Upper lobe of left lung (tissue), 6 donors: ENCODE measurements at places on chromosomes 6 and 20.

DNA sequence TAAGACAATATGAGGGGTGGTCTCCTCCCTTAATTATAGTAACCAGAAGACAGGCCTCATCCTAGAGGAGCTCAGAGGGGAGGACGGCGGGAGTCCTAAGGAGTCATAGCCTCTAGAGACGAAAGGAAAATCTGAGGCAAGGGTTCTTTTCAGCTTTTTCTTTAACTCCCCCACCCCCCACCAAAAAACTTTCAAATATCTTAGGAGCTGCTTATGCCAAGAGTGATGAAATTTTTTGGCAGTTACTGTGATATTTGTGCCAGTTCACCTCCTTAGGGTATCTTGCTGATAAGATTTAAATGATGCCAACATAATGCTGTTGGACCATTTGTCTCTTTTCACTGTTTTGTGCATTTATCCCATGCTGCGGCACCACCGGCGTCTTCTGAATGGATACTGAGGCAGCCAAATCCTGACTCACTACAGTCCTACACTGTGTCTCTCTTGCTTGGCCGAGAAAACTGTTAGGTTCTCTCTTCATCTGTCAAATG is 44.5 kb upstream of the DSE start:
- no peak for DNase-seq

DNA sequence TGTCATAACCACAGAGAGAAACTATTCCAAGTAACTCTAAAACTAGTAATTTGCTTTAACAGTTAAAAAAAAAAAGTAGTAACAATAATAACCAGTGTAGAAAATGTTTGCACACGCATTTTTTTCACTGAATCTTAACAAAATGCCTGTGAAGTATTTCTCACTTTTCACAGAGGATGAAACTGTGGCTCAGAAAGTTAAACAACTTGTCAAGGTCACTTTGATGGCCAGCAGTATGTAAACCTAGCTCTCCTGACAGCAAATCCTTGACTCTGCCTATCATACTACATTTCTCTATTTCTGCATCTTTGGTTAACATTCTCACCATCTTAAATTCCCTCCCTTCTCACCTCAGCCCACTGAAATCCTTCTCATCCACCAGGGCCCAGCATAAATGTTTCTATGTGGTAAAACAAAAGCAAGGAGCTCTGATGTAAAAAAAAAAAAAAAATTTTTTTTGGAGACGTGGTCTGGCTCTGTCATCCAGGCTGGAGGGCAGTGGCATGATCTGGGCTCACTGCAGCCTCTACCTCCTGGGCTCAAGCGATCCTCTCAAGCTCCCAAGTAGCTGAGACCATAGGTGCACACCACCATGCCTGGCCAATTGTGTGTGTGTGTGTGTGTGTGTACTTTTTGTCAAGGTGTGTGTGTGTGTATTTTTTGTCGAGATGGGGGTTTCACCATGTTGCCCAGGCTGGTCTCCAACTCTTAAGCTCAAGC is 26.1 kb upstream of the ZC3H12D start:
- DNase-seq, result no peak

- DNase-seq, result no peak
Measured at GRCh38 chr6:56856036-56856580, 98.8 kb upstream of the BEND6 start.

GRCh38 chr20:50366270-50367103 is 143.7 kb upstream of the PTPN1 start:
- DNase-seq, result no peak

DNA sequence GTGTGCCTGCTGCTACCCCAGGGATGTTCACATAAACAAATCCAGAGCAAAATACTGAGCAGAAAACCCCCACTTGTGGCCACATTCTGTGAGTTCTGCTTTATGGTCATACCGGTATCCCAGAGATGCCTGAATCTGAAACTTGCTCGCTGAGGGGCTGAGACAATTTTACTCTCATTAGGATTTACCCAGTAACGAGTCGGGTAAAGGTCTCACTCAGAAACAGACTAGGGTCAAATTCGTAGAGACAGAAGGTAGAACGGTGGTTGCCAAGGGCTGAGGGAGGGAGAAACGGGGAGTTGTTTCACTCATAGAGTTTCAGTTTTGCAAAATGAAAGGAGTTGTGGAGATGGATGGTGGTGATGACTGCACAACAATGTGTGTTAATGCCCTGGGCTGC is 45.4 kb upstream of the NKX2-2 start:
- no peak for DNase-seq

DNA sequence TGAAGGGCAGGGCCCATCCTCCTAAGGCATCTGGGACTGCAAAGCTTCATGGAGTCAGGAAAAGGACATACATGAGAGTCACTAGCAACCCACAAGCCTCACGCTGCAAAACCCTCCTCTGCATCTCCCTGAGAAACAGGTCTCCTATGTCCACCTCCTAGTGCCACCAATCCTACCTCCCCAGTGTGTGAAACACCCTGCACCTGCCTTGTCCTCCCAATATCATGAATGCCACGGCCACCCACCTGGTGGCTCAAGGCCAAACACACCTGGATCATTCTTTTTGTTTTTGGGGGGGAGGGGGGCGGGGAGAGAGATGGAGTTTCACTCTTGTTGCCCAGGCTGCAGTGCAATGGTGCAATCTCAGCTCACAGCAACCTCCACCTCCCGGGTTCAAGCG is 90.5 kb downstream of the ZMYND8 start:
- DNase-seq, result no peak

GRCh38 chr6:30883685-30884520 is at the start of gene DDR1:
Gene DDR1 (plus strand): TSS chr6:30884519. CDS start chr6:30888730, 4,211 bp downstream.
- peak; percentile 67 for DNase-seq

- peak; percentile 61 for DNase-seq
Measured at GRCh38 chr6:159098636-159099106, 53.9 kb upstream of the TAGAP start.

- DNase-seq, result no peak
Measured at GRCh38 chr20:20802328-20802727, 89.9 kb upstream of the RALGAPA2 start.

DNA sequence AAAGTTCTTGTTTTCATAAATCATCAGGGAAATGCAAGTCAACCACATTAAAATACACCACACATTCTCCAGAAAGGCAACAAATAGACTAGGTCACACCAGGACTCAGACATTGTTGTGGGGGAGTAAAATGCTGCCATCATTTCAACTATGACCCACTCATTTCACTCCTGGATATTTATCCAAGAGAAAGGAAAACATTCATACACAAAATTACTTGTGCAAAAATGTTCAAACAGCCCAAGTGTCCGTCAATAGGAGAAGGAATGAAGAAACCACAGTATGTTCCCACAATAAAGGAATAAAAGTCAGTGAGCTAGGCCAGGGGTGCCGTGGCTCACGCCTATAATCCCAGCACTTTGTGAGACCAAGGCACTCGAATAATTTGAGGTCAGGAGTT is 81.5 kb upstream of the QKI start:
- no peak for DNase-seq

DNA sequence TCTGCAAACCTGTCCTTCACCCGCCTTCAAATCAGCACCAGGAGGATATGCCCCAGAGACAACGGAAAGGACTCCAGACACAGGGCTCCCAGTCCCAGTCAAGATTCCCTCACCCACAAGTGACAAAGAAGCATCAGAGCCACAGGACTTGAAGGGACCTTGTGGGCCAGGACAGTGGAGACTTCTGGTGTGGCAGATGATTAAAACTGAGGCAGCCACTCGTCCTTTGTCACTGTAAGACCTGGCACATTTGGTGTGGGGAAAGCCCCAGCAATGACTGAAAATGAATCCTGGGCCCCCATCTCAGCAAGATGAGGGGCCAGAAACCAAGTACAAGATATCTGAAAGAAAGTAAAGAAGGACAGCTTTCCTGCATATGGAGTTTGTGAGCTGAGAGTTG is 15.6 kb upstream of the GMPR start:
- DNase-seq, result no peak

DNA sequence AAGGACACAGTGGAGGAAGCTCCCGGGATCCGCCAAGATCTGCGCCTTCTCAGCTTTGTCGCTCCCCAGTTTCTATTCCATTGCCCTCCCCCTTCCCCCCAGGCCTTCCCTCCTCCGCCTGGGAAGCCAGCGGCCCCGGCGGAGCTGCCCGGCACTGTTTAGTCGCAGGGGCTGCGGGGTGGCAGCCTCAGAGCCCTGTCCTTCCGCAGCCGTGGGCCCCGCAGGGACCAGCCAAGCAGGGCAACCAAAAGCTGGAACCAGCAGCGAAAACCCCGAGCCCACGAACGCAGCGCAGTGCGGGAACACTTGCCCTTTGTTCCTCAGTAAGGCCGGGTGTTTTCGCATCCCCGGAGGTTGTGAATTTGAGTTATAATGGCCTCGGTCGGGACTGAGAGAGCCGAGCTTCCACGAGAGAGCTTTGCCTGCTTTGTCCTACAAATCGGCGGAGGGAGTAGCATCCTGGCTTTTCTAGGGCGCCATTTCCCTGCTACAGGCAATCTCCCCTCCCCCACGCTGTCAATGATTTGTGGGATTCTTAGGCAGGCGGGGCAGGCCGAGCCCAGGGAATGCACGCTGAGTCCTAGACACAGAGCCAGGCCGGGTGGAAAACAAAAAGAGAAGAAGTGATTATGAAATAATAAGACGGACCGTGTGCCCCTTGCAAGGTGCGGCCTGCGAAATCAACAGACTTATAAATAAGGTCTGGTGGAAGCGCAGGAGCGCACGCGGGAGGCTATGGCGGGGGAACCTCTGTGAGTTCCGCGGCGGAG is 4.0 kb upstream of the TUBB2B start:
- peak; percentile 84 for DNase-seq

DNA sequence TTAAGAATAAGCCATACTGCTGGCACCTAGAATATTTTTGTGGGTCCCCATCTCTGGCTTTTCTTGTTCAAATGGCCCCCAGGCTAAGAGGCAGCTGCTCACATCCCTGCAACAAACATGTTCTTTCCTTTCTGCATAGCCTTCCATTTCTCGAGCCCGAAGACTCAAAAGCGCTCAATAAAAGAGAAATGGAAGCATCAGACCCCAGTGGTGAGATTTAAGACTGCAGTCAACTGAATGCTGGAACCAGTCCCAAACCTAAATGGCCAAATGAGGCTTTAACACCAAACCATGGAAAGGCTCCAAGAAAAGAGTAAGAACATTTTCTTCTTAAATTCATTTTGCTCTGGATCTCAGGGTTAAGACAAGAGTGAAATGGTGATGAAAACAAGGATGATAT is 122.1 kb upstream of the TRAF3IP2 start:
- DNase-seq, result no peak

- DNase-seq, result no peak
Measured at GRCh38 chr6:141719476-141719875, 413.2 kb upstream of the GJE1 start.

DNA sequence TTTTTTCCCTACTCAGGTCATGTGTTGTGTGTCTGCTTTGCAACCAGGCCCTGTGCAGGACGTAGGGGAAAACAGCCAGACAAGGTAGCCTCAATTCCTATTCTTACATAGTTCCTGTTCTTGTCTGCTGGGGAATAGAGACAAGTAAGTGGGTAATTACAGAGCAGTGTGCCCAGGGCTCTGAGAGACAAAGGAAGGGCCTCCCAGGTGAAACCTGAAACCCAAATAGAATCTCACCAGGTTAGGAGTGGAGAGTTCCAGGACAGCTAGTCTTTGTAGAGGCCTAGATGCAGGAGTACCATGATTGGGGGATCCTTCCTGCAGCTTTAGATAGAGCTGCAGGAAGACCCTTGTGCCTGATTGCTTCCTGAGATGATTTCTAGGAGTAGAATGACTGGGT is 48.4 kb downstream of the DHX35 start:
- DNase-seq, result no peak

GRCh38 chr20:4709261-4710105 is 12.2 kb upstream of the PRND start:
- DNase-seq, result no peak

DNA sequence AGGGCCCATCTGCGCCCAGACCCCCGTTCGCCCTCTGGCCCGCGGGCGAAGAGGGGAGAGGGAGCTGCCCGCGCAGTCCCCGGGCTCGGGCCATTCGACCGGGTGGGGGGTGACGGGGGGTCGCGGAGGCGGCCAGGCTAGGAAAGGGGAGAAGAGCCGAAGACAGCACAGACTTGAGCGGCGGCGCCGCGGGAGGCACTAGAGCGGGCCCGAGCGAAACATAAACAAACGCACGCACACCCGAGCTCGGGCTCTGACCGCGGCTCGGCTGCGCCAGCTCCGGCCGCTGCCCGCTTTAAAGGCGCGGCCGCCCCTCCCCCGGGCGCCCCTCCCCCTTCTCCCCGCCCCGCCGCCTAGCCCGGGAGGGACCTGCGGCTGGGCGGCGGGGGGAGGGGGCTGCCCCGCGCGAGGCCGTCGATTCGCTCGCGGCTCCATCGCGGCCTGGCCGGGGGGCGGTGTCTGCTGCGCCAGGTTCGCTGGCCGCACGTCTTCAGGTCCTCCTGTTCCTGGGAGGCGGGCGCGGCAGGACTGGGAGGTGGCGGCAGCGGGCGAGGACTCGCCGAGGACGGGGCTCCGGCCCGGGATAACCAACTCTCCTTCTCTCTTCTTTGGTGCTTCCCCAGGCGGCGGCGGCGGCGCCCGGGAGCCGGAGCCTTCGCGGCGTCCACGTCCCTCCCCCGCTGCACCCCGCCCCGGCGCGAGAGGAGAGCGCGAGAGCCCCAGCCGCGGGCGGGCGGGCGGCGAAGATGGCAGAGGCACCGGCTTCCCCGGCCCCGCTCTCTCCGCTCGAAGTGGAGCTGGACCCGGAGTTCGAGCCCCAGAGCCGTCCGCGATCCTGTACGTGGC is at the start of gene FOXO3:
FOXO3 (plus strand) TSS at position 455 of the 846 bp plus-strand sequence; CDS start at position 747, 292 bp downstream.
- DNase-seq, result peak; percentile 96

DNA sequence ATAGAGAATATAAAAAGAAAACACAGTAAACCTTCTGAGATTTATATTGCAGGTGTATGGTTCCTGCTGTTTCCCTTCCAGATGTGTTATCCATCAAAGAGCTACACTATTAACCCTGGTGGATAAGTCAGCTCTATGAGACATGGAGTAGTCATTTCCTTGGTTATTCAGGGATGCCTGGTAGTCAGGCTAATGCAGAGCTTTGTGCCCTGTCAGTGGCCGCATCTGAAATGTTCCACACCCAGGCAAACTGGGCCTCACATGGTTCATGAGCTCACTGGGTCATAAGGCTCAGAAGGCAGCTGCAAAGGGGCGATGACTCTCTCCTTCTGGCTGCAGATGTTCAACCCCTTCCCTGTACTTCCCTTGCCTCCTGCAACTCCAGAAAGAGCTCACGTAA is 473.6 kb downstream of the EPHA7 start:
- no peak for DNase-seq

- DNase-seq, result no peak
Measured at GRCh38 chr6:3186974-3187382, 29.6 kb upstream of the TUBB2A start.

- DNase-seq, result peak; percentile 40
Measured at GRCh38 chr20:43914311-43915210, at the start of gene TOX2. Gene TOX2 (plus strand): TSS chr20:43914852. CDS start chr20:43914892, 40 bp downstream.

- DNase-seq, result no peak
Measured at GRCh38 chr6:34383161-34383631, 9.3 kb downstream of the NUDT3 start.

DNA sequence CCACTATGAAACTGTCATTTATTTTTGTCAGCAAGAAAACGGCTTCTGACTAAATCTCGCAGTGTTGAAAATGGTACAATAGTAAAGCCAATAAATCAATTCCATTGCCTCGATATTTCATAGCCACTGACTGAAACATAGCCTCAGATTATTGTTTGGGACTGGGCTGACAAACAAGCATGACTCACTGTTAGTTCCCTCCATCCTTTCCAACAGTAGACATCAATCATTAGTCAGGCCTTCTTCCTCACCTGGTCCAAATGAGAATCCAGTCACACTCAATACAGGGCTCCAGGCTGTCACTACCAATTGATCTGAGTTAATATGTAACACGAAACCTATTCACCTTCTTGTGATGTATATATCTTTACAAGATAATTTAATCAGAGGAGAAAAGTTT is 66.1 kb downstream of the ADGRB3 start:
- DNase-seq, result no peak
